SJSA1 (cell line): ENCODE measurements at places on chromosomes 3 and 15.

GRCh38 chr3:41960826-41961750 lies 815 bp downstream of the ULK4 start:
- peak; percentile 61 for DNase-seq

DNA sequence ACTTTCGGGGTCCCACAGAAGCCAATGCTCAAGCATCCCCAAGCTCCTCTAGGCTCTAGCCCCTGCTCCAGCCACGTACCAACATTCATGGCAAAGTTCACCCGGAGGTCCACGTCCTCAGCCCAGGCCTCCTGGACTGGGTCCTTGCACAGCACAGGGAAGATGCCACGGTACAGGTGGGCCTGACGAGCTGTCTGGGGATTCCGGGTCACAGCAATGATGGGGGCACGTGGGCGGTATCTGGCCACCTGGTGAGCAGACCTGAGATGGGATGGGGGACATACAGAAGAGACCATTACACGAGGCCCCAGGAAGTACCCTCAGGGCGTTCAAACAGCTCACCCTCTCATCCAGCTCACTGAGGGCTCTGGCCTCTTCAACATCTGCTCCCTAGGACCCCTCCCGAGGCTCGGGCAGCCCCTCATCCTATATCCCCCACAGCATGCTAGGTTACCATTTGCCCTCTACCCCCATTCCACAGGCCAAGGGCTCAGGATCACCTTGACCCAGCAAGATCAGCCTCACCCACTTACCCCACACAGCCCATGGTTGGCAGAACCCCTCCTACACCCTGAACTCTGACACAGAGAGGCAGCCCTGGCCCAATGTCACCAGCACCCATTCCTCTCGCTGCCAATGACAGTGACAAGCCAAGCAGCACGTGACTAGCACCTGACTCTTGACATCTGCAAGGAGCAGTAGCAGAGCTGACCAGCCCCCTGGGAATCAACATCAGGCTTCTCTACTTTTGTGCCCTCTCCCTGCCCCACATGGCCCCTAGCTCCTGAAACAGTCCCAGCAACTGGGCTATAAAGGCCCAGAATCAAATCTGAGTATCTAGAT lies 3.0 kb upstream of the GRAMD2A start:
- no peak for DNase-seq

DNA sequence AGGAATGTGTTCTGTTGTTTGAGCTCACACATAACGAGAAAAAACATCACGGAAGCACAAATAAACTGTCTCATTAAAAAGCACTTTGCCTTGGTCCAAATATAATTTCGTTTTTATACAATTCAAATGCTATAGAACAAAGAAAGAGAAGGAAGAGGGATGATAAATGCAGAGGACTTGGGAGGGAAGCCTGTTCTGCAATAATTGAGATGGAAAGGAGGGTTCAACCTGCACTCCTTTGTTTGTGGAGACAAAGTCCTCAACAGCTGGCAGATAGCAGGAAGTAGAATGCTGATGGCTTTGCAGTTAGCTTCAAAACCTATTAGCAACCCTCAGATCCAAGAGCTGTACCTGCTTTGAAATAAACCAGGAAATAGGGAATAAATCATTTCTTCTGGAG lies 1010.8 kb downstream of the FHIT start:
- no peak for DNase-seq

GRCh38 chr3:133712017-133712416 lies 34.2 kb upstream of the TF start:
- no peak for DNase-seq

DNA sequence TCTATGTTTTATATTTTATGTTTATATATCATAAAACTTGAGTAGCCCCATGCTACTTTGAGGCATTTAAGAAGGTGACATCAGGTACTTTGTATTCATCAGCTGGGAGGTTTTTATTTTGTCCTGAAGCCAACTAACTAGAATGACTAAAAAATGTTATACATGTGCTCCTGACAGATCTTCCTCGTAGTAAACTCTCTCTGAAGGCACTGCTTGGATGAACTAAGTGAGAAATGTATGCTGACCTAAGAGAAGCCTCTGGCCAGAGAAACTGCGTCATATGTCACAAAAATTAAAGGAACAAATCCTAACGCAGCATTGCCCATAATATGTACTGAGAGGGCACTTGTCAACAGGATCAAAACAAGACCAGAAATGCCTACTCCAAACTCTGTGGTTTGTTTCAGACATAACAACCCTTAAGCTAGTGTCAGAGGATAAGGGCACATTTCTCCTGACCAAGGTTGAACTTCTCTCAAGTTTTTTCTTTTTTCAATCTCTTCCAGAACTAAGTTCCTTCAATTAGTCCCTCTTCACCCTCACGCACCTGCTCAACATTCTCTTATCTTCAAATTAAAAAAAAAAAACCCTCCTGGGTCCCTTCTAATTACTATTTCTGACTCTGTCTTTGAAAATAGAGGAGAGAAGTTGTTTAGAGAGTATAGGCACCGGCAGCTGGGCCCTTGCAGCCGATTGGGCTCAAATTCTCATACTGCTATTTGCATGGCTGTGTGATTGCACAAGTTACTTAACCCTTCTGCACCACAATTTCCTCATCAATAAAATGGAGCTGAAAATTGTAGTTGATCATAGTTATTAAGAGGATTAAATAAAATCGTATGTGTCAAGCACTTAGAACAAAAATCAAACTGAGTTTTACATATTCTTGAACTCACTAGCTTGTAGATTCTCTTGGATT lies 159.0 kb downstream of the FRMD5 start:
- no peak for DNase-seq

- no peak for DNase-seq
Observed at GRCh38 chr3:62277450-62277849, 95.9 kb downstream of the FEZF2 start.

- no peak for DNase-seq
Observed at GRCh38 chr3:196949750-196950149, 7.4 kb upstream of the NCBP2 start.

- DNase-seq = no peak
Observed at GRCh38 chr3:165920984-165921383, 83.8 kb upstream of the BCHE start.

GRCh38 chr3:144112437-144112836 lies 140.8 kb downstream of the DIPK2A start:
- DNase-seq = no peak

DNA sequence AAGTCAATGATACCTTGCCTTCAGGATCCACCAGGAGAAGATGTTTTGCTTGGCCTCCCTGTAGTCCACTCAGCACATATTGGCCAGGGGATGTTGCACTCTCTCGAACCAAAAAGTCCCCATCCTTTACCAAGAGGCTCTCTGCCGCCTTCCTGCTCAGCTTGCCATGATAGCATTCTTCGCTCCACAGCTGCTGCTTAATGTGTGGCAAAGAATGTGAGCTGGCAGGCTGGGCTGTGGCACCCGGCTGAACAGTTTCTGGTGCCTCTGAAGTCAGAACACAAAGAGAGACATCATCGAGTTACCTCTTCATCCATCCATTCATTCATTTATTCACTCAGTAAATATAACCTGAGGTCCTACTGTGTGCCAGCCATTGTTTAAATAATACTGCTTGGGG lies 23.9 kb upstream of the CEP152 start:
- DNase-seq = no peak

DNA sequence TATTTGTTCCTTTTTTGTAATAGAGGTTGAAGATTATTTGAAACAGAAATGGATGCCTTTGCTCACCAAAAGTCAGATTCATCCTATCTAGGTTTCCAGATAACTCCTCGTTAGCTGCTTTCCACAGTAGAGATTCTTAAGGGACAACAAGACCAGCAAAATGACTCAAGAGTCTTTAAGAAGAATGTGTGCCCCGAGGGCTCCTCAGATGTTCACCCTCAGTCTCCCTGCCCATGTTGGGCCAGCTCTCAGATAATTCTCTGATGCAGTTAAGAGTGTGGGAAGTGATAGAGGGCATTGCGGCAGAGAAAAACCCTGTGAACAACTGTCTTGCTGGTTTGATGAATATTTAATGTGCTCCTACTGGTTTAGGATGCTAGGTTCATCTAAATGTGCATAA lies 251.1 kb downstream of the PTPRG start:
- no peak for DNase-seq

DNA sequence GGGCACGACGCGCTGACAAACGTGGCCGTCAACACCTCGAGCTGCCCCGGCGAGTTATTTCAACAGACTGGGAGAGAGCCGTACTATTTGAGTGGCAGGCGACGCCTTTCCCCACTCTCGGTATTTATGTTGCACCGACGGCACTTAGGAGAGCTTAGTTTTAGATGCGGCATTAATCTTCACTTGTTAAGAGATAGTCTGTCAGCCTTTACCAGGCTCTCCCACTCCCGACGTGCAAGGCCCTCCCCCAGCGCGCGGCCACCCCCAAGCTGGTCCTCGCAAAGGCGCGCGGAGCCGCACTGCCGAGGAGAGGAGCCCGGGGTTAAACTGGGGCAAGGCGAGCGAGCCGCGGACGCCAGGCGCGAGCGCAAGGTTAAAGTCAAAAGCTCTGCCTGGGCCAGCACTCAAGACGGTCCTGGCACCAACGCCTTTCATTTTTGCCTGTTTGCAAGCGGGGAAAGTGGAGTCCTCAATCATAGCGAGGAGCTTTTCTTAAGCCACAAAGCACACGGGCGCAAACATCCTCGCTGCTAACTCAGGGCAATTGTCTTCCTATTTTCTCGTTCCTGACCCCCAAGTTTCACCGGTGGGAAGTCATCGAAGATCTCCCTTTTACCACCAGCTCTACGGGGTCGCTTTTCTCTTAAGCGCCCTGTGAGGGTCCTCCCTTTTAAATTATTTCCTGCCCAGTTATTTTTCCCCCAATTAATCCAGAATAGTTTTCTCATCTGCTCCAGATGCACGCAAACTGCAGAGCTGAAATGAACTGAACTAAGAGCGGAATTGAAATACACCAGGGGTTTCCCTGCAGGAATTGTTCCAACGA lies 86.6 kb downstream of the NR2F2 start:
- no peak for DNase-seq

DNA sequence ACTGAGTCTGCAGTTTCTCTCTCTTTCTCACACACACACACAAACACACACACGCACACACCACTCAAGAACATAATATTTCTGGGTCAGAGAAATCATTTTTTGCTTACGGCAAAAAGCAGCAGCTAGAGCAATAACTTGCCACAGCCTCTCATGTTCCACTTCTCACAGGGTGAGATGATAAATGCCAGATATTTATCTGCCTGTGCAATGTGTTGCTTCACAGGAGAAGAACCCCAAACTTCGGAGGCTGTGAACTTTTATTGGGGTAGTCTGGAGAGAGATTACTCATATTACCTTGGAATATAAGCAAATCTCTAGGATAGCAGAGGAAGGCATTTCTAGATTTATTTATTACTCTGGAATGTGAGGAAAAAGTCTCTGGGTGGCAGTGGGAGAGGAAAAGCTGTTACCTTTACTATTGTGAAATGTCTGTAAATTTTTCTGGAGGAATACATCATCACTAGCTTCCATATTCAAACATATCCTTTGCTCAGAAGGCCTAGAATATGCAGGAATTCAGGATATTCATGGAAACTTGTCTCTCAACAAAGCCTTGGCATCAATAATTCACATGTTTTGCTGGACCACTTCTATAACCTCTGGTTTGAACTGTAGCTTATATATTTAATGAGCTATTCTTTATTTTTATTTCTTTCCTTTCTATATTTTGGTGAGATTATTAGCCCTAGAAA lies 369.2 kb downstream of the NSUN3 start:
- DNase-seq = no peak

DNA sequence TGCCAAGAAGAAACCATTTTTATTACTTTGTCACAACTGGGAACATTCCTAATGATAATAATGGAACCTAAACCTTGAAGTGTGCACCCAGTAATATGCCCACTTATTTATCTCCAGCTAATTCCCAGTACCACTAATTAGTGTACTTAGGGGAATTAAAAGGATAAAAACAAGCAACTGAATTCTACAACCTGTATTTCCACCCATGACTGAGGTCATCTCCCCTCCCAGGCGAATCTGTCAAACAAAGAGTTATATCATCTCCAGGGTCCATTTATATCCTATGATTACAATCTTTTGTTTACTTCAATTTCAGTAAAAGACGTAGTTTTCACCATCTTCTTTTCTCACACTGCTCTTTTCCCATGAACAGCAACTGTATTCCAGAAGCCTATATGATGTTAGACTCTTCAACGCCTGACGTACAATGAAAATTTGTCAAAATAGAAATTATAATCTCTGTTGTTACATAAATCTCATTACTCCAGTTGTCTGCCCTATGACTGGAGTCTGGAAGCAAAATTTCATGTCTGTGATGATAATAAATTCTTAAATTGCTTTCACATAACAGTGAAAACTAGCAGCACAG lies 177.6 kb downstream of the GOLIM4 start:
- no peak for DNase-seq

GRCh38 chr15:32698773-32699390 lies 18.9 kb upstream of the GREM1 start:
- no peak for DNase-seq

DNA sequence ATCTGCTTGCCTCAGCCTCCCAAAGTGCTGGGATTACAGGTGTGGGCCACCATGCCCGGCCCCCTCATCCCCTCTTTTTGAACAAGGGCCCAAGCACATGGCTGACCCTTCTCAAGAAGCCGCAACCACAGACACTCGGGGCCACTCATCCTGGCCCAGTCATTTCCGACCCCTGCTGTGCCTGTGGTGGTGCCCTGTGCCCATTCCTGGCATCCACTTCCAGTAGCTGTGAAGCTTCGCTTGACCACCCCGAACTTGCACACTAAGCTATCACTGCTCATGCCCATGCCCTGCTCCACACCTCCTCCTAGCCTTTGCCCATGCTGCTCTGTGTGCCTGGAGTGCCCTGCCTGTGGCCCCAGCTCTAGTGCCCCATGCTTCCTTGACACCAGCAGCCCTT lies 8.3 kb downstream of the TMEM44 start:
- no peak for DNase-seq

DNA sequence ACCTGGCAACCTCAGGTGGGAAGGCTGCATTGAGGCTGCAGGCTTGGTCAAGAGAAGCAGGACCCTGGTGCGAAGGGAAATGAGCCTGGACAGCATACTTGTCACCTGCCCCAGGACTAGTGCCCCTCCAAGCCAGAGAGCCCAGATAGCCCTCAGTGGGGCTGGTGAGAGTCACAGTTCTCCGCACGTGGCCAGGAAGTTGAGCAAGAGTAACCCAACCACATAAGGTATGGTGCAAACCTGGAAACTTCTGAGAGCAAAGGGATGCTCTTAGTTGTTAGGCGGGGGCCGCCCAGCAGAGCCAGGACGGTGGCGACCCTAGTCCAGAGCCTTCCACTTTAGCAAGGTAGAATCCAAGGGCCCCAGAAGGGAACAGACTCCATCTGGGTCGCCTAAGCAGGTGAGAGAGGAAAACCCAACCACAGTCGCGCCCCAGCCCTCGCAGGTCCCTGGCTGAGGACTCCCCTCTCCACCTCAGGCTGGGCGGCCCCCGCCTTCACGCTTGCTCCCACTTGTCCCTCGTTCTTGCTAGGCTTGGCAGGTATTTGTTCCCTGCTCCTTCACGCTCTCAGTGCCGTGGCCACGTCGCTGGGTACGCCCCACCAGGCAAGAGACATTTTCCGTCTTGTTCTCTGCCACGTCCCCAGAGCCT lies 1.1 kb upstream of the VPS18 start:
- DNase-seq = no peak

- DNase-seq = no peak
Observed at GRCh38 chr15:99155961-99156443, 51.1 kb downstream of the SYNM start.

GRCh38 chr3:73273341-73273740 lies 211.9 kb downstream of the EBLN2 start:
- no peak for DNase-seq
